Activated T-cell treated with anti-CD3 and anti-CD28 coated beads, Interleukin-2, amount 50 U/mL, for 1 hour (primary cell): ENCODE measurements at places on chromosomes 4 and X.

- no peak for DNase-seq
Observed at GRCh38 chr4:27048429-27049238, 188.0 kb downstream of the STIM2 start.

GRCh38 chr4:38310446-38311043 lies 350.3 kb downstream of the PTTG2 start:
- peak; percentile 52 for DNase-seq

- DNase-seq = no peak
Observed at GRCh38 chr4:117965622-117966021, 68.7 kb upstream of the NDST3 start.

GRCh38 chr4:25080571-25080970 lies 49.8 kb upstream of the LGI2 start:
- no peak for DNase-seq

- DNase-seq = no peak
Observed at GRCh38 chr4:110663738-110664444, 41.0 kb upstream of the PITX2 start.

- DNase-seq = no peak
Observed at GRCh38 chr4:111268769-111269414, 646.0 kb upstream of the PITX2 start.
